ENCODE measurements at places on chromosomes 7 and 10.

DNA sequence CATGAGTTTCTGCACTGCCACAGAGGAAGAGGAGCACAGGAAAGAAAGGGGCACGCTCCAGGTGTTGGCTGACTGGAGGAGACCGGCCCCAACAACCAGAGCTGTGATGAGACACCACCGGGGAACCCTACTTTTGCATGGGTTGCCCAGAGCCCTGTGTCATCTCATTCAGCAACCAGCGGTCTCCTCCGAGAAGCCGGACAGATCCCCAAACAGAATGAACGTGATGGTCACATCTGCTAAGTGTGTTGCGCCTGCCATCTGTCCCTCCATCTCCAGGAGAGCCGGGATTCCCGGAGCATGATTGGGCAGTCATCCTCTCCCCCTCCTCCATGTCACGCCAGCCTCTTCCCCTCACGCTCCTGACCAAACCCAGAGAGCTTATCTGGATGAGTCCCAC, 22.9 kb downstream of the PARP12 start:
- no peak for DNase-seq

- no peak for DNase-seq
Observed at GRCh38 chr7:6482743-6483119, 35.0 kb upstream of the DAGLB start.

GRCh38 chr10:121217331-121217730, 366.2 kb downstream of the WDR11 start:
- DNase-seq = no peak

DNA sequence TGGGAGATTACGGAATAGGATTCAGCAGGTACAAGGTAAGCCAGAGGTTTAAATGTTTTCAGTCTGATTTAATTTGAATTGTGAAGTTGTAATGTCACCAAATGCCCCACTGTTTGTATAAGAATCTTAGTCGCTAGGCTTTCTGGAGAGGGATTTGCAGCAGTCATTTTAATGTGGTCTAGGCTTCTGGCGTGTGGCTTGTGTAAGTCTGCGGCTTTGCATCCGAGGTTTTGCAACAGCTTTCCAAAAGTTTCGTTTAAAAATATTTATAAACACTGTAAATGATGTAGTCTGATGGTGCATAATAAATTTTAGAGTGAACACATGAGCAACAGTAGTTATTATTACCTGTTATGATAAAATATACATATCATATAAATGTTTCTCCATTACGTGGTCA, 26.1 kb upstream of the BHLHA15 start:
- no peak for DNase-seq

- no peak for DNase-seq
Observed at GRCh38 chr7:139426258-139427028, 57.0 kb downstream of the KLRG2 start.

GRCh38 chr10:97781618-97782331, 10.0 kb upstream of the SFRP5 start:
- DNase-seq = no peak

- DNase-seq = no peak
Observed at GRCh38 chr10:78348411-78349164, 314.9 kb downstream of the RPS24 start.

DNA sequence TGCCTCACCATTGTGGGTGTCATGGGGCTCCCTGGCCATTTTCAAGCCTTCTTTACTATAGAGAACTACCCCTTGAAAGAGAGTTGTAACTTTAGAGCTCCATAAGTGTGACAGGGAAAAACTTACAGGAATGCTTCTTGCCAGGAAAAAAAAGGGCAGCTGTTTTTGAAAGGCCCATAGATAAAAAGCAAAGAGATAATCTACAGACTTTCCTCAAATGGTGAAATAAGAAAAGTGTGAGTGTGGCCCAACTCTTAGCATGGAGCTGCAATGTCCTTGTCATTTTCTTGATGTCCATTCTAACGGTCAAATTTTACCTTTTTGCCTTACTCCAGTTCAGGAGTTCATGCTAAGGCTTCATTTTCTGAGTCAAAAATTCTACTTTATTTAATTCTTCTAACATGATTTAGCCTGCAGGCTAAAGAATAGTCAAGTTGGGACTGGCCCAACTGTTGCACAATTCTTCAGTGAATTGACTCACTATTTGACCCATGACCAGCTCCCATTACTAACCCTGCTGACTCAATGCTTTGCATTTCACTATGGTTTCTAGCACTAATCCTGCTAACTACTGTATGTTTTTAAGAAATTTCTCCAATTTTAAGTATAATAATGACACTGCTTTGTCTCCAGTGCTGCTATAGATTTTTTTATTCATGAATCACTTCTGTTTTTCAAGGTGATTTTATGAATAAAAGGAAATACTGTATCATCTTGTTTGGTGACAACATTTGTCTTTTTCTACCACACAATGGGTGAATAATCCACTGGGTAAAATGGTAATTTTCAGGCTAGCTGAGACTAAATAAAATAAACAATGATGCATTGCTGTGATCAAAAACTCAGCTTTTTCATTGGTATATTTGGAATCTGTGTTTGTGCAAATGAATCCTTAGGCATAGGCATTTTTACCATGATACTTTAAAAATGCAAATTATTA, 41.4 kb upstream of the SGCE start:
- no peak for DNase-seq

DNA sequence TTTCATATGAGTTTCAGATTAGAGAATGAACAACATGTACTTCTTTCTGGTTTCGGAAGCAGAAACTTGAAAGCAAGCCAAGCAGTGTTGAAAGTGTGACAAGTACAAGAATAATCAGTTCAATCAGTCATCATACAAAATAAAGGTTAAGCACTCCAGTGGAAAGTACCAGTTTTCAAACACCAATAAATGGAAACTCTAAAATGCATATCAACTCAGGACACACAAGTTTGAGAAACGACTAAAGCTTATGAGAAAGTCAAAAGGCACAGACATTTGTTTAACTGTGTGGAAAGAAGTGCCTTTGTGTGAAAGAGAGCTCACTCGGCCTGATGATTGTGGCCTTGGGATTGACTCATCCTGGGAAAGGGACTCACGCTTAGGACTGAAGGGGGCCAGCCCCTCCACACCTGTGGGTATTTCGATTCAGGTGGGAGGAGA, 60.6 kb upstream of the AKR1C1 start:
- DNase-seq = no peak

- no peak for DNase-seq
Observed at GRCh38 chr7:142383841-142384492, 126.1 kb upstream of the PRSS58 start.

- no peak for DNase-seq
Observed at GRCh38 chr10:84336406-84337090, 8.2 kb downstream of the CCSER2 start.

DNA sequence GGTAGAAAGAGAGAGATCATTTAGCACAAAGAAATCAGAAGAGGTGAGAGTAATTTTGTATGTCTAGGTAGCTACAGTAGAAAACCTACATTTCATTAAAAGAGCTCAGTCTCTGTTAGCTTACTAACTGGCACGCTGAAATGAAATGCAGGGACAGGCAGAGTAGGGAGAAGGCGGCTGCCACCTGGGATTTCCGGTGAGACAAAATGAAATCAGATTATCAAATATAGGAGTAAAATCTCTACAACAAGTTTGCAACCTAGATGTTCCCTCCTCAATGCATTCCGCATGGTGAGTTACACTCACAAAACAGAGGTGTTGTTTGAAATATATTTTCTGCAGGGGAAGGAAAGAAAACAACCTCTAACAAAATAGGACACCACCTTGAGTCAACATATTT, 55.9 kb downstream of the VOPP1 start:
- DNase-seq = no peak

- no peak for DNase-seq
Observed at GRCh38 chr7:27941522-27941921, 201.6 kb downstream of the TAX1BP1 start.

- no peak for DNase-seq
Observed at GRCh38 chr10:30088178-30088577, 28.8 kb upstream of the JCAD start.

DNA sequence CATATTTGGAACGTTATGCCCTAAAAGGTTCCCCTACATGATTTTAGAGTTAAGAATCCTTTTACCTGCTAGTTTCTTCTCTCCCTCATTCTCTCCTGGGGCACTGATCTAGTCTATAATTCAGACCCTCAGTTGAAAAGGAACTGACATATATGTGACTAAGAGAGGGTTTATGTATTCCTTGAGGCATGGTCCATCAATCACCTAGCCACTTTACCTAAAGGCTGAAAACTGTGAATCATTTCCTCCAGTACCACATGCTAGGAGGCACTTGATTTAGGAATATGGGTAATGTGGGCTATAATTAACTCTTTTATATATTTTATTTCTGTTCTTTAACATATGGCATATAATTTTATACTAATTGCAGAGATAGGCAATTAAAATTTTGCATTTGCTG, 303.5 kb downstream of the BBS9 start:
- DNase-seq = no peak

- DNase-seq = no peak
Observed at GRCh38 chr7:29255906-29256692, 61.5 kb downstream of the CHN2 start.

DNA sequence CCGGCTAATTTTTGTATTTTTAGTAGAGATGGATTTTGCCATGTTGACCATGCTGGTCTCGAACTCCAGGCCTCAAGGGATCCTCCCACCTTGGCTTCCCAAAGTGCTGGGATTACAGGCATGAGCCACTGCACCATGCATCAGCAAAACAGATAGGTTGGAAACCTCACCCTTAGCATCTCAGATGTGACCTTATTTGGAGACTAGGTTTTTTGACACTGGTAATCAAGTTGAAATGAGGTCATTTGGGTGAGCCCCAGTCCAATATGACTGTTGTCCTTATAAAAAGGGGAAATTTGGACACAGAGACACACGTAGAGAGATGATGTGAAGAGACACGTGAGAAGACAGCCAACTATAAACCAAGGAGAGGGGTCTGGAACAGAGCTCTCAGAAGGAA, 42.5 kb upstream of the TPST1 start:
- DNase-seq = no peak

DNA sequence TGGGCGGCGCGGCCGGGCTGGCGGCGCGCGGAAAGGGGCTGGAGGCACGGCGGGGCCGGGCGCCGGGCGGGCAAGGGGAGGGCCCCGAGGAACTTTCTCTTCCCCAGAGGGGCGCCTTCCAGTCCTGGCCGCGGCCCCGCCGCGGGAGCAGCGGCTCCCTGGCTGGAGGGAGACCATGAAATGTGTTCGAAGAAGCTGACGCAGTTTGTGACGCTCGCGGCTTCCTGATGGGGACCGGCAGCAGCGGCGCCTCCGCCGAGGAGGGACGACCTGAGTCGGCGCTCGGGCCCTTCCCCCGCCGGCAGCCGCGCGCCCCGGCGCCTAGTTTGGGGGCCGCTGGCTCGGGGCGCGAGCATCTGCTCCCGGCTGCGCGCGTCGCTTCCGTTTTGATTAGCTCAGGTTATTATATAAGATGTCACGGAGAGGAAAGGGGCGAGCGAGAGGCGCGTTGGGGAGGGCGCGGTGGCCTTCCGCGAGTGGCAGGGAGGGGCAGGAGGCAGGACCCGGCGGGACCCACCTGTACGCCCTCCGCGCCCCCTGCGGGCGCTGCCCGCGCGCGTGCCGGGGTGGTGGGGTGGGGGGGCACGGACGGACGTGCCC, 57.1 kb upstream of the PCGF5 start:
- DNase-seq = peak; percentile 58

GRCh38 chr7:147509035-147509501, 1081.5 kb upstream of the C7orf33 start:
- DNase-seq = no peak

- DNase-seq = no peak
Observed at GRCh38 chr7:13702251-13702650, 287.2 kb downstream of the ETV1 start.

GRCh38 chr7:157969995-157970394, 617.6 kb downstream of the PTPRN2 start:
- DNase-seq = no peak

DNA sequence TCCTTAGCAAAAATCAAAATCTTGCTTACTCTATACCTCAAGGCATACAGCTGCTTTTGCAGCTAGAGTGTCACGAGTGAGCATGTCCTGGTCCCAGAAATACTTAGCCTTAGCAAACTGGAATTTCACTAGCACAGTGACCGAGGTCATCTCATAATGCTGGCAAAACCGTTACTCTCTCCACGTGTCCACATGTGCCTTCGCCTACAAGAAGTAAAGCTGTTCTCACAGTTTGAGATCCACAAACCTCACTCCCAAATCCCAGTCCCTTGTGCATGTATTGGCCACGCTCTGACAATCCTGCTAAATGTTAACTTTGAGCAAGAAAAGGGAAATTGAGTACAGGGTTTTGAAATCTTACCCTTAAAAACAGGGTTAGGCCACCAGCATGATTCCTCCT, 111.0 kb upstream of the PLXDC2 start:
- no peak for DNase-seq

DNA sequence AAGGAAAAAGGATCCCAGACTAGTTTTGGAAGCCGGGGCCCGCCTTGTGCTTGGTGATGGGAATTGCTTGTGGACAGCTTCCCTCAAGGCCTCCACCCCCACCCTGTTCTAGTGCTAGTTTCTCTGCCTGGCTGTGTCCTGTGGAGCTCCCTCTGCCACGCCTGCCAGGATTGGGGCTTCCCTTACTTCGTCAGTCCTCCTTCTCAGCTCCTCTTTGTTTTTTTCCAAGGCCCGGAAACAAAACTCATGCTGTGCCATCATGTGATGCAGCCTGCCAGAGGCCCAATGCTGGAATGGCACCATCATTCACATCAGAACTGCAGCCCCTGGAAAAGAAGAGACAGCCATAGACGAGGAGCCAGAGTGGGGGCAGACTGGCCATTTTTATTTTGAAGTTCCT, 11.2 kb downstream of the YKT6 start:
- no peak for DNase-seq

- DNase-seq = no peak
Observed at GRCh38 chr10:54120806-54121205, 680.2 kb downstream of the PCDH15 start.

- DNase-seq = no peak
Observed at GRCh38 chr10:125691160-125691981, 8.4 kb upstream of the TEX36 start.

DNA sequence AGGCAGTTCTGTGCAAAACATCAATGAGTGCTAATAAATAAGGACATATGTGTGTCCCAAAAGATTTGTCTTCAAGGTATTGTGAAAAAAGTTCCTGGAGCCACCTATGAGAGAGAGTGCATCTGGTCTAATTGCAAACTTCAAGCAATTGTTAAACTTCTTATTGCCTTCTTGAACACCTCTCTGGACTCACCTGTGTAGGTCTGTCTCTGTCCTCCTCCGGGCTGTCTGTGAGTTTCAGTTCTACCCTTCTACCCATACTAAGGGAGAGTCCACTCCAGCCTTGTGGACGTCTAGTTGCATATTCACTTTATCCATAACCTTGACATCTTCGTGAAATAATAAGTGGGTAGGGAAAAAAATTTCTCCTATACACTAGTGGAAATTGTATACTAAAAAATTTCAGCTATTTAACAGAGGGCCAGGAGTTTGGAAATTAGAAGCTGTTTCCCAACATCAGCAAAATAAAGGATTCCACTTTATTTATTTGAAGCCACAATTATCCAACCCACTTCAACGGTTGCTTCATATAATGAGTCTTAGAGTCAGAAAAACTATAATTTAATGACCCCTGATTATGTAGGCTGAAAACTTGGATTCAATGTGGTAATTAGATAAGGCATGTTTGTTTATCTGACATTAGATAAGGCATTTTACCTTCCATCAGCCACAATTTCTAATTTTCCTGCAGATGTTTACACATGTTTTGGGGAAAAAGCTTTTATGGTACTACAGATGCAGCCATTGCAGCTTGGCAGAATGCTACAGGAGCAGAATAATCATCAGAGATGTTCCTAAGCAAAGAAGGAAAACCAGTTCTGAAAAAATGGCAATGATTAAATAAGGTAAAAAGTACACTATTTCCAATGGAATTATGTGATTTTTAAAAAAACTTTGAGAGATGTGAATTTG, 150.8 kb upstream of the FAM3C start:
- DNase-seq = no peak

Data from T-helper 2 cell (primary cell).